ENCODE measurements at places on chromosomes 13 and 19. TPM values are rescaled to one million over a fixed set of nuclear protein-coding genes. Genes with fewer than 3 reads are reported as not detected.

The PALM3 gene
- 5.2 TPM for total RNA-seq

The FAM216B gene
- not detected for total RNA-seq

The ZNF480 gene
- 24.7 TPM for total RNA-seq

The RNF17 gene
- not detected for total RNA-seq

The HSD17B14 gene
- 4.2 TPM for total RNA-seq

The GIPC3 gene
- 0.19 TPM for total RNA-seq

The ZNF793 gene
- total RNA-seq = 17.7 TPM

The CDK8 gene
- total RNA-seq = 33.3 TPM

The PROZ gene
- not detected for total RNA-seq

The CACNG8 gene
- total RNA-seq = 0.23 TPM

The CCL25 gene
- not detected for total RNA-seq

The PGLYRP2 gene
- not detected for total RNA-seq

The FARP1 gene
- total RNA-seq = 139 TPM

The PLIN5 gene
- 4.8 TPM for total RNA-seq

The CLIP3 gene
- total RNA-seq = 37.6 TPM

The MUC16 gene
- not detected for total RNA-seq

The SELENOV gene
- total RNA-seq = not detected

The DGKH gene
- 12.4 TPM for total RNA-seq

The C19orf85 gene
- not detected for total RNA-seq

The POMP gene
- total RNA-seq = 71.8 TPM

The MISP3 gene
- total RNA-seq = 0.39 TPM

The NCAN gene
- 13.8 TPM for total RNA-seq

The APOC4 gene
- total RNA-seq = not detected

The SMARCA4 gene
- total RNA-seq = 363 TPM

The CRB3 gene
- not detected for total RNA-seq

Measured in neural crest cell (in vitro differentiated cells).